ENCODE measurements at places on chromosomes 3 and 15.

DNA sequence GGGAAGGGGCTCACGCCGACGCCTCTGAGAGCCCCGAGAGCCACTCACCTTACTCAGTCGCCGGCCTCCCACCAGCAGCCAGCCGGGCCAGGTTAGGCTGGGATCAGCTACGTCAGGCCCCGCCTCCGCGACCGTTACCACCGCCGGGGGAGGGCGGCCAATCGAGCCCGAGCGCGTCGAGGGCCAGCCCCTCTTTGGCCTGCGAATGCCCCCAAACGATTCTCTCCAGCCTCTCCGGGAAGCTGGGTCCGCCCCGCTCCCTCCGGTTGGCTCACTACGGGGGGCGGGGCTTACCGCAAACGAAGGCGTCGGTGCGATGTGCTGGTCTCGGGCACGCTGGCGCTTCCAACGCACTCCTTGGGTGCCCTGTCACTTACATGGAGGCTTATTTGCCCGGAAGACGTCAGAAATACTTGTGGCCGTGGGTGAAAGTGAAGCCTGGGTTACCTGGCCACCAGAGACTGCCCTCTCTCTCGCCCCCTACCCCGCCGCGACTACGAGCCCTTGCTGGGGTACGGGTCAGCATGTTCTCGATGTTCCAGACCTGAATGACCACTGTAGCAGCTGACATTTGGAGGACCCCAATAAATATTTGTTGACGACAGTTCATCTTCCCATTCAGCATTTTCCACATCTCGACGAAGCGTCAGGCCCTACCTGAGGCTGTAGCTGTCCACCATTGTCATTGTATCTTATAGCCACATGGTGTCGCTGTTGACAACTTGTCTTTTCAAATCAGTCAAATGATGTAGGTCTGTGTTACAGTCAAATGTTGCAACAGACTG is at the start of gene CEP70:
TSS of gene CEP70 (minus strand) at position 111 of the 785 bp plus-strand sequence. CDS start 21,333 bp downstream, outside the sequence.
- DNase-seq, result peak; percentile 94

GRCh38 chr3:71504250-71505036 is 79.1 kb downstream of the FOXP1 start:
- DNase-seq, result peak; percentile 40

DNA sequence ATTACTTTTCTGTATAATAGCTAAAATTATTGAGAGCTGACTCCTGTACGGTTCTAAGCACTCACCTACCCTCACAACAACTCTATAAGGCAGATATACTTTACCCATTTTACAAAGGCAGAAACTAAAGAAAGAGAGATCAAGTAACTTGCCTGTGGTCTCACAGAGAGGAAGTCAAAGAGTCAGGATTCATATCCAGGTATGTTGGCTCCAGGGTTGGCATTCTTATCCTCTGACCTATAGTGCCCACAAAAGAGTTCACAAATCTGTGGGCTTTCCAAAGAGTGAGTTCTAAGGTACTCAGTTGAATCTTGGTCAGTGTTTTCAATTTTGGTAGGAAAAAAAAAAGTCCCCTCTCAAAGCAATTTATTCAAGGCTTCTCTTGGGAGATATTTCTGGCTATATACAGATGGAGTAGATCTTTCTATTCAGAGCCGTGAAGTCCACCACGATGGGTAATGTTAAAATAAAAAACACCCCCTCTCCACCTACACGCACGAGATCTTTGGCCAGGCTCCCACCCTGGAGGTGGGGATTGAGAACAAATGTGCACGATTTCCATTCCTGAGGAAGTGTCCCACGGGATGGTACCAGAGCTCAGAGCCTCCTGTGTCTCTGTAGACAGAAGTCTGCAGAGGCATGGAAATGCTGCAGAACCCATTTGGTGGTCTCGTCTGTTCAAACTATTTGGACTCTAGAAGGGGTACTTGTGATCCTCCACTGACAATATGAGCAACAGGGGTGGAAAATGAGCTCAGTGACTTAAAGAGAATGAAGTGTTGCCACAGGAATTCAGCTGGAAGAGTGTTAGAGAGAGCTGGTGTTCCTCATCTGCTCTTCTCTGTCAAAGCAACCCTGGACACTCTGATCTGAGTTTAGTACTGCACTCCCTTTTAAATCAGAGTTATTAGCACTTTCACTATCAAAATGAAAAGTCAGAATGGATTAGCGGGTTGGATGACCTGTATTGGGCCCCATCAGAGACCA is 212.1 kb upstream of the EIF1B start:
- no peak for DNase-seq

GRCh38 chr3:140288595-140288994 is 353.6 kb downstream of the CLSTN2 start:
- DNase-seq, result no peak

DNA sequence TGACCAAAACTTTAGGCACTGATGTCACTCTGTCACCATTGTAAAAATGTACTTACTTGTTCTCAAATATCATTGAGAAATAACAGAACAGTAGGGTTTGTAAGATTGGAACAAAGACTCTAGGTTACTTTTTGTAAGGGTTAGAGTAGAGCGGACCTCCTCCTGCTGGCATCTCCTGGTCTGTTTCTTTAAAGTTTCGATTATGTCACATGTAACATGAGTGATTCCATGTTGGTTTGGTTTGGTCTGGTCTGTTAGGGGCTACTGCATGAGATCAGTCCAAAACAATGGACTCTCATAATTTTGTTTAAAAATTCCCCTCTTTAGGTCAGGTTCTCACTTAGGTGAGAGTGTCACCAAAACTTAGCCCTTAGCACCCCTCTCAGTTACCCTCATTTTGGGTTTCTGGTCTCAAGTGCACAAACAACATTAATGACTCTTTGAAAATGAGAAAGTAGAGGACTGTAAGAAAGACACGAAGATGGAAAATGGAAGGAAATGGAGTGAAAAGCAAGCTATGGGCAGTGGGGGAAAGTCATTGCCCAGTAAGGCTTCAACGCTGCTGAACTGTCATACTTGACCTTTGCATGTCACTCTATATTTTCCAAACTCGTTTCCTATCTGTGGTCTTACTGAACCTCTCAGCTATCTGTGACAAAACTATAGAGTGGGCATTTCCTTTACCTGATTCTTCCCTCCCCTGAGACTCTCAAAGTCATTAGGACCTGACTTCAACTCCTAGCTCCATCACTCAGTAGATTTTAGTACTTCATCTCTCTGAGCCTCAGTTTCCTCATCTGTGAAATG is 52.7 kb downstream of the LDHAL6B start:
- no peak for DNase-seq

GRCh38 chr3:127825756-127826155 is 3.4 kb upstream of the MGLL start:
- DNase-seq, result no peak

GRCh38 chr15:90539789-90540188 is 10.1 kb downstream of the CRTC3 start:
- DNase-seq, result peak; percentile 57

DNA sequence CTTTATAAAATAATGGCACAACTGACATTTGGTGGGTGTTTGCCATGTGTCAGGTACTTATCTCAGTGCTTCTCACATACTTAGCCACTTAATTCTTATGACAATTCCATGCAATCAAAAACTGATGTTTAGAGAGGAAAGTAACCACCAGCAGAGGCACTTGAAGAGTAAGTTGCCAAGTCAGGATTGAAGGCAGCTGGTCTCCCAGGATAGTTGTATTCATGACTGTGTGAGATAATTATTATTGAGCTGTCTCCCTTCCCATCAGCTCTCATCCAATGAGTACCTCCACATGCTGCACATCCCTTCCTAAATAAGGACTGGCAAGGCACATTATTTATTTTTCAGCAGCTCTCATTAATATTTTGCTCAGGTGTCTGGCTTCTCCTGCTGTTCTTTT is 4.8 kb downstream of the VEPH1 start:
- DNase-seq, result no peak

GRCh38 chr15:68383161-68384074 is 48.5 kb downstream of the ITGA11 start:
- DNase-seq, result peak; percentile 17

GRCh38 chr3:149726716-149727407 is 25.4 kb downstream of the COMMD2 start:
- DNase-seq, result no peak

DNA sequence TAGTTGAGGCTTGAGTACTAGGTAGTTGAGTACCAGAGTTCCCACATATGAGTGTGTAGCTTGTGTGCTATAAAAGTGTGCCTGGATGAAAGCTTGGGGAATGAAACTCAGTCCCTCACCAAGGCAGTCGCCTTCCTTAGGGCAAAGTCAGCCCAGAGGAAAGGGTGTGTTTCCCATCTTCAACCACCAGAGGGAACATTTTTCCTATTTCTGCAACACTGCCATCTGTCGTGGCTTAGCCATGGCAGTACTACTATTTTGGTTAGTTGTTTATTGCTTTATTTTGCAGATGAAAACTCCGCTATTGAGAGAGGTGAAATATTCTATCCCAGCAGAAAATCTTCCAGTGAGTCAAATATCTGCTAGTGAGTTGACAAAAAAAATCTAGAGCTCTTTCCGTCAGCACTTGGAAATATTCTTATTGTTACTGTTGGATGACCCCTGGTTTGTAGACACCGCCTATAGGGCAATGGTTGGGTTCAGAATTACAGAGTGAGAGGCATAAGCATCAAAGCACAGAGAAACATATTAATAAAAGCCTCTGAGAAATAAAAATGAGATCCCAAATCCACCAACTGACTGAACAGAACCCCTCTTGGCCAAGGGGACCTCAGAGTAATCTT is 239.9 kb downstream of the CPNE4 start:
- DNase-seq, result peak; percentile 34

DNA sequence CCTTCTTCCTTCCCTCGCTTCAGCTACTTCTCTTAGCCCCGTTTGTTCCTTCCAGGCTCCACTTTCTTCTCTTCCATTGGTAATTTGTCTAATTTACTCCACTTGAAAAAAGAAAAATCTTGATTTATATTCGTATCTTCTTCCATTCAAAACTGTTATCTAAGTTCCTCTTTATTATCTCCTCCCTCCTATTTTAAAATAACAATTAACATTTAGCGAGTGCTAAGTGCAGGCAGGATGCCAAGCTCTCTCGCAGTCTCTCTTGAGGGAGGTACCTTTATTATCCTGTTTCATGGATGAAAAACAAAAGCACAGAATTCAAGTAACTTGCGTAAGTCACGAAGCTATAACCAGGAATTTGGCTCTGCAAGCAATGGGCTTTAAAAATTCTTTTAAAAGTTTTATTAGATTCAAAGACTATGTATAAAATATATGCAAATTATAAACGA is 418.9 kb upstream of the NAALADL2 start:
- no peak for DNase-seq

DNA sequence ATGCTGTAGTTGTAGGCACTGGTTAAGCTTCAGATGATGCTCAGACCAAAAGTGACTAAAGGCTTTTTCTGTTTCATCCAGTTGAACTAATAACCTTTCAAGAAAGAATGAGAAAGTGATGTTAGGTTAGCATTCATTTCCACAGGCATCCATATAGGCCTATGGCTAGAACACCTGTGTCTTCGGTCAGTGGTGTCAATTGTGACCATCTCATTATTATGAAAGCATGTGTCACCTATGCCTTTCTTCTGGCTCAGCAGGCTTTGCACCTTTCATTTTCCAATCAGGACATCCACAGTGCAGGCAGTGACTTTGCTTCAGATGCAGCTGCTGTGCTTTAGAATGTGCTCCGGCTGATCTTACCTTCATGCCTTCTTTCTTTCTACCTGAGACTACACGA is 57.9 kb downstream of the B3GNT5 start:
- DNase-seq, result no peak

- peak; percentile 61 for DNase-seq
These were observed 4.9 kb downstream of the MESP2 start for GRCh38 chr15:89781055-89781454.

GRCh38 chr15:29270169-29270955 is 740 bp upstream of the NSMCE3 start:
- DNase-seq, result peak; percentile 23

DNA sequence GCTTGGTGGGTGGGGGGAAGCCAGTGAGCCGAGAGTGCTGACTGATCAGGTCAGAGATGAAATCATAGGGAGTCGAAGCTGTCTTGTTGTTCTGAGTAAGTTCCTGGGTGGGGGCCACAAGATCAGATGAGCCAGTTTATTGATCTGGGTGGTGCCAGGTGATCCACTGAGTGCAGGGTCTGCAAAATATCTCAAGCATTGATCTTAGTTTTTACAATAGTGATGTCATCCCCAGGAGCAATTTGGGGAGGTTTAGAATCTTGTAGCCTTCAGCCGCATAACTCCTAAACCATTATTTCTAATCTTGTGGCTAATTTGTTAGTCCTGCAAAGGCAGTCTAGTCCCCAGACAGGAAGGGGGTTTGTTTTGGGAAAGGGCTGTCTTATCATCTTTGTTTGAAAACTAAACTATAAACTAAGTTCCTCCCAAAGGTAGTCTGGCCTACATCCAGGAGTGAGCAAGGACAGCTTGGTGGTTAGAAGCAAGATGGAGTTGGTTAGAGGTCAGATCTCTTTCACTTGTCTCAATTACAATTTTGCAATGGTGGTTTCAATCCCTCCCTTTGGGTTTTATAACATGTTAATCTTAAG is 18.7 kb upstream of the MTMR14 start:
- no peak for DNase-seq

DNA sequence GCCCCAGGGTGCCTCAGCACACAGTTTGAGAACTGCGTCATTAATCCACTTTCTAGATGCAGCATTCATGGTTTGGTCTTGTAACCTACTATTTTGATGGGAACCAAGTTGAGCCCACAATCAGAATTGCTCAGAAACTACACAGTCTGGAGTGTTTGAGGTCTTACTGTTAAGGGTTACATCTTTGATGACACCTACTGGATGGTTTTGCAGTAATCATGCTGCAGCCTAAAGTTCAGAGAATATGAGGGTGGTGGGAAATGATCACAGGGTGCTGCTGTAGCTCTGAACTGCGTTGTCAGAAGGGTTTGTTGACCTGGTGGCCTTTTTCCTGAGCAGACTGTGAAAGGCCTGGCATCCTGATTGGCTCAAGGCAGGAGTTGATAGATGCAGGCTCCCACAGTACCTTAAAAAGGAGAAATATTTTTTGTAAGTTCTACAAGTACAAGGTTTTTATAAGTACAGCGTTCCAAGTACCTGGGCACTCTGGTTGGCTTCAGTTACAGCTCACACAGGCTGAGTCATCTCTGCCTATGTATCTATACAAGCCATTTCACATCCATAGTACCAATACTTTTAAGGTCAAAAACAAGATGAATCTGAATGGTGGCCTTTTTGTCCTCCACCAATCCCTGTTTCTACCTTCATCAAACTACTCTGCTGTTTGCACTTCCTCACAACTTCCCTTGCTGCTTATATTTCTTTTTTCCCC is 60.5 kb upstream of the ACKR4 start:
- DNase-seq, result no peak

- DNase-seq, result no peak
These were observed 136.7 kb downstream of the SMAD6 start for GRCh38 chr15:66838671-66839239.

- no peak for DNase-seq
These were observed 22.5 kb upstream of the MUC20 start for GRCh38 chr3:195698325-195698646.

- no peak for DNase-seq
These were observed 117.1 kb downstream of the MYLK start for GRCh38 chr3:123767009-123767372.

Measured in CD4-positive, alpha-beta T cell treated with Interleukin-1 beta for 1 hour (primary cell).